Cortex of kidney (tissue), 1 donor: ENCODE measurements at places on chromosomes 11 and 22.

GRCh38 chr11:24238771-24239645 is 257.8 kb upstream of the LUZP2 start:
- no peak for DNase-seq

DNA sequence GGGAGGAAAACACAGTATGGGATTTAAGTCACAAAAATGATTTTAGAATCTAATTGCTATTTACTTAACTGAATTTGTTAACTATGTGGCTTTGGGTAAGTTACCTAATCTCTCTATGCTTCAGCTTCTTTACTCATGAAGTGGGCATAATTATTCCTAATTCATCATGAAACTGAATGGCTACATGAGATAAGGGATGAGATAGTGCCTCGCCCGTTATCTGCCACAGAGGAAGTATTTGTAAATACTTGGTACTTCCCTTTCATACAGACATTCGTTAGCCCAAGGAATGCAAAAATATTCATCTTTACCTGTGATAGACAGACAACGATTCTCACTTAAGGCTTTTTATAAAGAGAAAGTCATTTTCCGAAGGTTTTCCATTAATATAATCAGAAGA is 221.2 kb upstream of the BLID start:
- no peak for DNase-seq

GRCh38 chr11:127925475-127925874 is 661.9 kb downstream of the ETS1 start:
- no peak for DNase-seq

GRCh38 chr11:58606930-58607714 is 15.3 kb upstream of the CNTF start:
- no peak for DNase-seq

DNA sequence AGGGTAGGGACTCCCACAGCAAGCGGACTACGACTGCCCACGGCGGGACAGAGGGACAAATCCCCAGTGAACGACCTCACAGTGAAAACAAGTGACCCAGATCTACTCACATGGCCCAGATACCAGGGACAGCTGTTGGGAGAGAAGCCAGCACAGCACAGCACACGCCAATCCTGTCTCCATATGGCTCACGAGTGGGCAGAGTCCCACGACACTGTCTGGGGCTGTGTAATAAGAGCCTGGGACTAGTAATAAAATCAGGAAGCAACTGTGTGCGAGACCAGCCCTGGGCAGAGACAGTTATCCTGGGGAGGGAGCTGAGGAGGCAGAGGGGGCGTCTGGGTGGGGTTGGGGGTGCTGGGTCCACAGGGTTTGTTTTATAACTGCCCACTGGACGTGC is 385.0 kb downstream of the CTTN start:
- DNase-seq, result no peak

DNA sequence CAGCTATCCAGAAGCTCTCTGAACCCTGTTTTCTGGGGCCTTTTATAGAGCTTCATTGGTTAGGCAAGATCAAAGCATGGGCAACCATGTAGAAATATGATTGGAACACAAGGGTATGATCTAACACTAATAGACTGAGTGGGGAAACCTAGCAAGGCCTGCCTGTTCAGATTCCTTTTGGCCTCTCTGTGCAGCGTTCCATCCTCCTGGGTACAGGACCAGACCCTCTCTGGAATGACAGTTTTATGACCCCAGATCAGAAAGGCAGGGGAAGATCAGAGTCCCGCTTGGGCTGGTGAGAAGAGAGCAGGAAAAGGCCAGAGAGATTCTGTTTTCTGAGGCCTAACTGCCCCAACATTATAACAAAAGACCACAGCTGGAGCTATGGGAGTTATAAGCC is 36.7 kb upstream of the VWA5A start:
- no peak for DNase-seq

DNA sequence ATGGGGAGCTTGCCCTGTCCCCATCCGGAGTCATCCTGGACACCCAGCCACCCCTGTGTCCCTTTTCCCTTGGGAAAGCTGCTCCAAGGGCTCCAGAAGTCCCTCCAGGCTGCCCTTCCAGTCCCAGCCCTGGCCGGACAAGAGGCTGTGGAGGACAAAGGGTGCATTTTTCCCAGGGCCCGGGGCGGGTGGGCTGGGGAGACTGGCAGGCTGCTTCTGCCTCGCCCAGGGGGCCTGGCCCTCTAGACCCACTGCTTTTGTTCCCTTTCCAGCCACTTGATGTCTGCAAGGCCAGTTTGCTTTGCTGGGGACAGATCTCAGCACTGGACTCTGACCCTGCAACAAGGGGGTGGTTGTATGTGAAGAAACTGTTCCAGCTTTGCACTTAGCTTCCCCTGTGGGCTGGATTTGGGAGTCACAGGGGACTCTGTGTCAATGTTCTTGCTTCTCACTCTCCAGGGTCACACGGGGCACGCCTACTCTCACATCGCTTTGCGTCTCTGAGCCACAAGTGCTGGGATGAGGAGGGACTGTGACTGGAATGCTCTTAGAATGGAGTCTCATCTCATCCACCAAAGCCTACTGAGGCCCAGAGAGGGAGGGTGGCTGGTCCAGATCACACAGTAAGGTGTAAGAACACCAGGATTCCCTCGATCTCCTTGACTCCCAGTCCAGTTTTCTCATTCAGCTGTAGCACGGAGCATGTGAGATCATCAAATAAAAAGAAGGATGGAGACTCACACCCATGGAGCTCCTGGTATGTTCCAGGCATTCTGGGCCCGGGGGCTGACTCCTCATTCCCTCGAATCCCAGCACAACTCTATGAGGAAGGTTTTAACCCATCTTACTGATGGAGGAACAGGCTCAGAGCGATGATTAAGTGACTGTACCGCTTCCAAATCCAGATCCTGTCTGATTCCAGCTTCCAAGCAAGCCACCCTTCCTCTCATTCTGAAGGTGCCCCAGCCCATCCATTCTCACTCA is 59.9 kb downstream of the FBXO7 start:
- no peak for DNase-seq

DNA sequence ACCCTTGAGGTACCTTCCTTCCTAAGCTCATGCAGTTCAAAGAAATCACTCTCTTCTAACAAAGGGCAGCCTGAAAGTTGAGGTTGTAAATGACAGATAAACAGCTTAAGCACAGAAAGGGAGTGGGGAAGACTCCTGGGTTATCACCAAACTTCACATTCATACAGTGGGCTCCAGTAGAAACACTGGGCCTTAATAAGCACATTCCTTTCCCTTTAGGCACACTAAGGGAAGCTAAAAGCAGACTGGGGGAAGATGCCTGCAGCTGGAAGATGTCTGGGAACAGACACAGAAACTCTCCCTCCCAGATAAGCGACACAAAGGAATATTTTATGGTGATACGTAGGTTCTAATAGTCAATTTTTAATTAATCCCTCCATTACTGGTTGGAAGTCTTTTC is 350.3 kb upstream of the MPPED2 start:
- no peak for DNase-seq

- no peak for DNase-seq
Observed at GRCh38 chr11:79110796-79111195, 330.0 kb downstream of the TENM4 start.

- no peak for DNase-seq
Observed at GRCh38 chr22:45262195-45262930, 21.7 kb upstream of the KIAA0930 start.

DNA sequence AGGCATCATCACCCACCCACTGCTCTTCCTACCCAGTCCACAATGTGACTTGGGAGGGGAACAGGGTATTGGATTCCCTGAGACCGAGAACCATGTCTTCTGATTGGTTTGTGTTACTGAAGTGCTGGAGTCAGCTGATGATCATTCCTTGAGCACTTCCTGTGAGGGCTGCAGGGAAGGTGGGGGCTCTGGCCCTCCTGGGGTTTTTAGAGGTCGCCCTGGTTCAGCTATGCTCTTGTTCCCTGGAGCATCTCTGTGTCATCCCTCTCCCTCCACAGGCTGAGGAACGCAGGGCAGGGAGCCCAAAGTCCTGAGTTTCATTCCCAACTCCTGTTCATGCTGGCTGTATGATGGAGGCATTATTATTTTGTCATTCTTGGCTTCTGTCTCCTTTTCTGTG is 6.7 kb downstream of the ZC3H7B start:
- no peak for DNase-seq

- no peak for DNase-seq
Observed at GRCh38 chr22:35912658-35913057, 116.0 kb downstream of the RBFOX2 start.

DNA sequence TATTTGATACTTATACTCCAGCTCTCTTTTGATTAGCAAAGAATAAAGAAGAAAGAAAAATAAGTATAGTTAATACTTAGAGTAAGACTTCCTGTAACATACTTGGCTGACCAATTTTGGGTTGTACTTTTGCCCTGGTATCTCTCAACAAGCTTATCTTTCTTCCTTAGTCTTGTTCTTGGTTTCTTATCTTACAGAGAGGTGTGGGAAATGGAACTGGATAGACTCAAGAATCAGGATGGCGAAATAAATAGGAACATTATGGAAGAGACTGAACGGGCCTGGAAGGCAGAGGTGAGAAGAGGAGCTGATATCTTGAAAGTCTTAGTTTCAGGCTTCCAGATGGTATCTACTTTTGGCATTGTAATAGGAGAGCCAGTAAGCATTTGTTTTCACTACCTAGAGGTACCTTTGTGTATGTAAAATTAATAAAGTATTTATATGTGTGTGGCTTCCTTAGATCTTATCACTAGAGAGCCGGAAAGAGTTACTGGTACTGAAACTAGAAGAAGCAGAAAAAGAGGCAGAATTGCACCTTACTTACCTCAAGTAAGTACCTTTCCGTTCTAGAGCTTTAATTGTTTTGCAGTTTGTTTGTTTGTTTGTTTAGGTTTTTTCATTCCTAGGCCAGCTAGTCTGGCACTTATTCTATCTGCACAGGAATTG is 11.3 kb upstream of the BACE1-AS start:
- DNase-seq, result no peak

DNA sequence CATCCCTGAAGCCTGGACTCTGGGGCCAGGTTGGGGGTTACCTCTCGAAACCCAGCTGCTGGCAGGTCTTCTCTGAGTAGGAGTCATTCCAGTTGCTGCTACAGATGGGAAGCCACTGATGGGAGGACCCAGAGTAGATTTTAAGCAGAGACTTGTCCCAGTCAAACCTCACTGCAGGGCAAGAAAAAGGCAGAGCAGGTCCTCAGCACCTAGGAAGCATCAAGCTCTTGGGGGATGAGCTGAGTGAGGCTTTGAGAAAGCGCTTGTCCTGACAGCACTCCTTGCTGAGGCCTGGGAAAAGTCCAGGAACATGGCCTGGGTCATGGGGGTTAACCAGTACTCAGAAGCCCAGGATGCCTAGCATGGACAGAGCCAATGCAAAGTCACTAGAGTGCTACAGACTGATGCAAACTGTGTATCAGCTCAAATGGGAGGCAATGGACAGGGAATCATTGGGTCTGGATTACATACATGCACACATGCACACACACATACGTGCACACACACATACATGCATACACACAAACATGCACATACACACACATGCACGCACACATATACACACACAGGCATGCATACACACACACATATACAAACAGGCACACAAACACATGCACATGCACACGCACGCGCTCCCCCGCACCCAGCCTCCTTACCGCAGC is 15.3 kb downstream of the TMPRSS13 start:
- DNase-seq, result no peak

GRCh38 chr22:28716686-28717085 is 24.9 kb downstream of the CHEK2 start:
- DNase-seq, result no peak

GRCh38 chr11:67583247-67584204 is at the start of gene GSTP1:
Gene GSTP1 (plus strand): TSS chr11:67583812. CDS start chr11:67583844, 32 bp downstream.
- DNase-seq, result no peak

GRCh38 chr11:71472357-71472885 is 19.4 kb downstream of the NADSYN1 start:
- no peak for DNase-seq

DNA sequence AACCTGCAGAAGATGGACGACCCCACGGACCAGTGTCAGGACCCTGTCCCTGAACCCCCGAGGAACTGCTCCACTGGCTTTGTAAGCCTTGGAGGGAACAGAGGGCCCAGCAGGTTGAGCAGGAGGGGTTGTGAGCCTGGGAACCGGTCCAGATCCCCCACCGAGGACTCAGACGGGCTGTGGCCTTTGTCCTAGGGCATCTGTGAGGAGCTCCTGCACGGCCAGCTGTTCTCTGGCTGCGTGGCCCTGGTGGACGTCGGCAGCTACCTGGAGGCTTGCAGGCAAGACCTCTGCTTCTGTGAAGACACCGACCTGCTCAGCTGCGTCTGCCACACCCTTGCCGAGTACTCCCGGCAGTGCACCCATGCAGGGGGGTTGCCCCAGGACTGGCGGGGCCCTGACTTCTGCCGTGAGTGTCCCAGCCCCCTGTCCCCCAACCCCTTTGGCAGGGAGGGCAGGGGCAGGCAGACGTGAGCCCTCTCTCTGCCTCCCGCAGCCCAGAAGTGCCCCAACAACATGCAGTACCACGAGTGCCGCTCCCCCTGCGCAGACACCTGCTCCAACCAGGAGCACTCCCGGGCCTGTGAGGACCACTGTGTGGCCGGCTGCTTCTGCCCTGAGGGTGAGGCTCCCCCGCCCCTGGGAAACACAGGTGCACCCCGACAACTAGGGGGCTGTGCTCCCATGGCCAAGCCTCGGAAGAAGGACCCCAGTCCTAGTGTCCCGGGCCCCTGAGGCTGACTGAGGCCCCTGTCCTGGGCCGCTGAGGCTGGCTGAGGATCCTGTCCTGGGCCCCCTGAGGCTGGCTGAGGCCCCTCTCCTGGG is 6.4 kb downstream of the MUC5AC start:
- DNase-seq, result no peak

DNA sequence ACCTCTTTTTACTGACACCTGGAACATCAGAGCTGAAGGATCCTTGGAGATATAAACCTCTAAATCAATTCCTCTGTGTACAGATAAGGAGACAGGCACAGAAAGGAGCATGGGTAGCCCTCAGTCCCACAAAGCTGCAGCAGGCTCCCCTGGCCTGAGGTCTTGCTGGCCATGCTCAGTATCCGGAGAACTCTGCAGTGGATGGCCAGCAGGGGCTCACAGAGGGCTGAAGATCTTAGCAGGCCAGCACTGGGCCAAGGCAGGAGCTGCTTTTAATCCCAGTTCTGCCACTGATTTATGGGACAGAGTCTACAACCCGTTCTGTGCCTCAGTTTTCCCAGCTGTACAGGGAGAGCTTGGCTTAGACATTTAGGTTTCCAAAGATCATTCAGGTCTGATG is 52.6 kb upstream of the LRRC32 start:
- DNase-seq, result no peak

DNA sequence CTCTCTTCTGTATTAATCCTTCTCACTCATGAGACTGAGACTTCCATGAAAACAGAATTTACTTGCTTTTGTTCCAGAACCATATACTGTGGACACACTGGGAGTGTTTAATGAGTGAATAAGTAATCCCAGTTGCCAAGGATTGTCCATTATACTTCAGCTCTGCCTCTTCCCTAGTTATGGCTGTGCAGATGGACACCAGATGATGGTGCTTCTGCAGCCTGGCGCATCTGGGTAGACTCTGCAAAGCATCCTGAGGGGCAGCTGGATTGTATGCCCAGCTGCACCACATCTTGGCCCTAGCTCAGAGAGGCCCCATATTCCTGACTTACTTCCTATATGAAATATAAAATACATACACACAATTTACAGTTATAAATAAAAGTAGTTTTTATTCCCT is 43.5 kb downstream of the DBX1 start:
- DNase-seq, result no peak
